ENCODE measurements at places on chromosomes 7 and 10. TPM values are rescaled to one million over a fixed set of nuclear protein-coding genes. Genes with fewer than 3 reads are reported as not detected.
A peak's percentile ranks its signal among the peaks of the same experiment; 100 is the strongest.

- no peak for DNase-seq
These were observed 327.7 kb upstream of the NPSR1 start for GRCh38 chr7:34330308-34330707.

GRCh38 chr10:106548832-106549231 lies 615.7 kb downstream of the SORCS1 start:
- no peak for DNase-seq

DNA sequence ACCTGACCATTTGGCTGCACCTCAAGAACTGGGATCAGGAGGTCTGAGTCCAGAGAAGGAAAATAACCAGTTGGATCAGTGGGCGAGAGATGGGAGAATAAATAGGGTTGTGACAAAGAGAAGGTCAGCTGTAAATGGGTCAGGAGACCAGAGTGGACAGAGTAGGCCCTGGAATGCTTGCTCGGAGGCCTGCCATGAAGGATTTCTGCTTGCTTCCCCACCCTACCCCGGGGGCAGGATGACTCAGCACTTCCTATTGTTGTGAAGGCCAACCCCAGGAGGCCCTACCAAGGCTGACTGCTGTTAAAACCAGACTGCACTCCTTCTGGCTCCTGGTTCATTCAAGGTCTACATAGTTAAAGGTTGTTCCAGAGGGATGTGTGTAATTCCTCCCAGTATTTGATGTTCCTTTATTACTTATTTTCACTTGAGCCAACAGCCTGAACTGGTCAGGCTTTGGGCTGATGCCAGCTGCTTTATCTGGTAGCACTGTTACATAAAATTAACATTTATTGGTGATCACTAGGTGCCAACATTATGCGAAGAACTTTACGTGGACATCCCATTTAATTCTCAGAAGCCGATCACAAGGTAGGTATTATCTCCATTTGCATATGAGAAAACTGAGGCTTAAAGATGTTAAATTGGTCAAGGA lies 27.3 kb upstream of the IFRD1 start:
- DNase-seq = peak; percentile 94

- peak; percentile 61 for DNase-seq
These were observed 46.3 kb downstream of the VIPR2 start for GRCh38 chr7:159098424-159098786.

DNA sequence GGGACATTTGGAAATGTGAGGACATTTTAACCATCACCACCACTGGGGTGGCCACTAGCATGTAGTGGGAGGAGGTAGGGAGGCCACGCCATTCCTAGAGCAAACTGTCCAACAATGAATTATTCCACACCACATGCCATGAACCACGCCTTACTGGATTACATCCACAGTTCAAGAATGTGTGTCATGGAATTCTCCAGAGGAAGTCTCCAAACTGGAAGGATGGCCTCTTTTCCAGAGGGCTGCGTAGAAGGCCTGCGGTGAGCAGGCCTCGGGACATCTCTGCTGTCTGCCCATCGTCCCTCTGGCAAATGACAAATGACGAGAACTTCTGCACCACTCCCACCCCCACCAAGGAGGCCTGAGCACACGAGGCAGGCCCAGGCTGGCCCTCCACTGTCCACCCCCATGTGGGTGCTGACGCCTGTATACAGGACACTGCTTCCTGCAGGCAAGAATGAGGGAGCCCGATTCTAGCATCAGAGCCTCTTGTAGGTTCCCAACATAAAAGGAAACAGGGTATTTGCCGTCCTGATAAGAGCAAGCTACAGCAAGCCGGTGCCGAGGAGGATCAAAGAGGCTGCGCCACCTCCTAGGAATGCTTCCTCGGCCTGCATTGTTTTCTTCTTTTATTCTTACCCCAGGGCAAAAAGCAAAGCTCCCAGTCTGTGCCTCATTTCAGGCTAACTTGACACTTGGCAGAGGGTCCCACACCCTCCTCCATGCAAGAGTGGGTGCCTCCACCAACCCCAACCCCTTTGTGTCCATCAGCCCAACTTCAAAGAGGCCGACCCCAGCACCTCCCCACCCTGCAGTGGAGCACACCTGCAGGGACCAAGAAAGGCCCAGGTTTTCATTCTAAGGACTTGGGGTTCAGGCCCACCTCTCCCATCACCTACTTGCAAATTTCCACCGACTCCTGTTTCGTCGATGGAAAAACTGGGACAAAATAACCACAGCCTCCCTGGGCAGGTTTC lies 23.9 kb downstream of the TNS3 start:
- DNase-seq = no peak

DNA sequence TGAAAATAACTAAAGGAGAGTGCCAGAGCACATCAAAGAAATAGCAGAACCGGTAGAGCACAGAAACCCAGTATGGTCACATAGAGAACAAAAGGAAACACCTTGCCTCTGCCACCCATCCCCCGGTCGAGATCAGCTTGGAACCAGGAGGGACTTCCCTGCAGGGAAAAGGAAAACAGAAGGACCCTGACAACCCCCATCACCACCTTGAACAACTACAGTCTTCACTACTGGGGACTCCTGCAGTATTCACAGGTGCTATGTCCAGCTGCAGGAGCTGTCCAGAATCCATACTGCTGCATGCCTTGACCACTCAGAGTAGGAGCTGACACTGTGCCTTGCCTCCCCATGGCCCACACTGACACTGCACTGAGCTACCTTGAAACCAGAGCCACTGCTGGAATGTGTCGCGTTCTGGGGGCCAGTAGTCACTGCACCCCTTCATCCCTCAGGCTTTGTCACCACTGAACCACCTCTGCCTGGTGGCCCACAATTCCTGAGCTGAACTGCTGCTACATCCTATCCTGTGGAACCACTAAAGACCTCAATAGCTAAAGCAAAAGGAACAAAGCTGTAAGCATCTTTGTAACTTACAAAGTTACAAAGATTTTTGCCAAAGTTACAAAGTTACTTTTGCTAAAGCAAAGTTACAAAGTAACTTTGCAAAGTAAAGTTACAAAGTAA lies 66.8 kb downstream of the TRIL start:
- DNase-seq = no peak

DNA sequence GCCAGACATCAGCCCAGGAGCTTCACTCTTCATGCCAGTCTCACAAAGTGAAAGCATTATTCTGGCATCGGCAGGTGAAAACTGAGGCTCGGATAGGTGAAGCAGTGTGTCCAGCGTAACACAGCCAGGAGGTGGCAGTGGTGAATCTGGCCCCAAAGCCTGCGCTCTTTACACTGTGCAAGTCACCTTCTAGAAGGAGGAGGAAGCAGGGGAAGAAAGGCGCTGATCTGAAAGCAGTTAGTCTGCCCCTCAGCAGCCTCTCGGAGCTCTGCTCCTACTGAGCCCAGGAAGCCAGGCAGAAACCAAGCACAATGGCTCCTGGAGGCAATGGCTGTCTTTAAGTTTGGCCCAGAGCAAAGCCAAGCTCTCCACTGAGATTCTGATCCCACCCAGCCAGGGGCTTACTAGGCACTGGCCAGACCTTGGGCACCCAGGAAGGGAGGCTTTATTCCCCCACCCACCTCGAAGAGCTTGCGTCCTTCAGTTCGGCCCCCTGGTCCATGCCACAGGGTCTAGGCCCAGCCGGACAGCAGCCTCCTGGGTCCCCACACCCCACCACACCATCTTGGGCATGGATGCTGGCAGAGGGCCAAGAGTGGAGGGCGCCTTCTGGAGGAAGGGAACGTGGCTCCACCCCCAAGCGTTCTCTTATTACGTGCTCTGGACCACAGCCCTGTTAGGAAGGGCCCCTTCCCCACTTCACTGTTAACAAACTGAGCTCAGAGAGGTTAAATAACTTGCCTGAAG lies 104.5 kb downstream of the GRID1 start:
- DNase-seq = peak; percentile 77

GRCh38 chr10:26903431-26904217 lies 42.9 kb upstream of the ABI1 start:
- DNase-seq = no peak

DNA sequence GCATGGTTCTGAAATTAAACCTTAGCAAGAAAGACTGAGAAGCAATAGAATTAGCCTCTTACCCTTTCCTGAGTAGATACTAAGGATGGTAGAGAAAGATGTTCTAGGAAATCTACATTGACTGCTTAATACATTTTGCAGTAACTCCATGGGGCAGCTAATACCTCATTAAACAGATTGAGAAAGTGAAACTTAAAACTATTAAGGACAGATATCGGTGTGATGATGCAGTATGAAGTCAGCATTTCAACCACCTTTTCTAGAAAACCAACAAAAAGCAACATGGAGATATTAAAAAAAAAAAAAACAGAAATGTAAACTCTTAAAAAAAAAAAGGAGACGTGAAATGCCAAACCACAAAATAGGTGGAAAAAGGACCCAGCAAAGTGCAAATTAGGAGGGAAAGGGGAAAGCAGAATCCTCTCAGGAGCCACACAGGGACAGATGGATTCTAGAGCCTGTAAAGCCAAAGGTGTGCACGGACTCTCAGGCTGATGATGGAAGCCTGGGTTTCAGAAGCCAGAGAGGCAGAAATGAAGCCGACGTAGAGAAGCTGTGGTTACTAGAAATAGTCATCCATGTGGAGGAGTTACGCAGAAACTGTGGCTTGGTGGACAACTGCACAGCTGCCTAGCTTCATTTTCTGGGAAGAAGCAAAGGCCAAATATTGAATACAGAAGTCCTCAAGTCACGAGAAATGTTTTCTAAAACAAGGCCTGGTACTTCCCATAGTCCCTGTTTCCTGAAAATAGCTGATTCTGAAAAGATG lies 38.1 kb upstream of the GPR141 start:
- no peak for DNase-seq

- DNase-seq = no peak
These were observed 6.4 kb upstream of the DYNC2I1 start for GRCh38 chr7:158849768-158850544.

GRCh38 chr7:104956753-104957450 lies 57.1 kb upstream of the KMT2E start:
- DNase-seq = no peak

GRCh38 chr10:63324495-63324854 lies 141.3 kb downstream of the JMJD1C start:
- DNase-seq = no peak

- DNase-seq = no peak
These were observed 240.1 kb downstream of the ELFN1 start for GRCh38 chr7:1910081-1910685.

GRCh38 chr7:66528652-66529051 lies 100.0 kb upstream of the KCTD7 start:
- DNase-seq = no peak

- DNase-seq = no peak
These were observed 28.2 kb downstream of the PHYH start for GRCh38 chr10:13271552-13272163.

GRCh38 chr7:100476101-100476780 lies 2.8 kb downstream of the TSC22D4 start:
- no peak for DNase-seq

DNA sequence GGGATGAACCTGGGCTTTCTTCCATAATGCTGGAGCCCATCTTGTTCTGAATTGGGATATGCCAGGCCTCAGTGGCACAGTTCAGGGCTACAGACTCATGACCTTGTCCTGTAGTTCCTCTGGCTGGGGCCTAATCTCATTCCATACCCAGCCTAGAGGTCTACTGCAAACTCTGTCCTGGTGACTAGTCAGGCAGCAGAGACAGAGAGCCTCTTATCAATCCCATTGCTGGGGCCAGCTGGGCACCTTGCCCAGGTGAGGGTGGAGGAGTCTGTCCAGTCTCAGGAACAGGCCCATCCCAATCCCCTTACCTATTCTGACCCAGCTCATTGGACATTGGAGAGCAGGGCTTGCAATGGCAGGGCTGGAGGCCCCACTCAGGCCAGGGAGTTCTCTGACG lies 28.0 kb upstream of the COMTD1 start:
- peak; percentile 48 for DNase-seq

The TMEM229A gene
- not detected for total RNA-seq

The GPR141 gene
- total RNA-seq = not detected

The GPR158 gene
- total RNA-seq = 0.10 TPM

The CCDC172 gene
- not detected for total RNA-seq

The TRIM73 gene
- total RNA-seq = 3.1 TPM

The PITX3 gene
- not detected for total RNA-seq

The UCMA gene
- not detected for total RNA-seq

The IMPDH1 gene
- total RNA-seq = 76.4 TPM

The LGI1 gene
- total RNA-seq = 0.27 TPM

Data from chondrocyte (in vitro differentiated cells).